NCI-H1417 treated with DMSO at 0.1 percent for 48 hours (cell line): ENCODE measurements at places on chromosomes 13 and 19.
A peak's percentile ranks its signal among the peaks of the same experiment; 100 is the strongest.

GRCh38 chr13:75839406-75839805, 203.3 kb downstream of the LMO7 start:
- no peak for DNase-seq

GRCh38 chr19:13974073-13974472, 21.8 kb downstream of the DCAF15 start:
- no peak for DNase-seq

- DNase-seq: no peak
Observed at GRCh38 chr19:2722541-2723344, 1.6 kb upstream of the DIRAS1 start.

DNA sequence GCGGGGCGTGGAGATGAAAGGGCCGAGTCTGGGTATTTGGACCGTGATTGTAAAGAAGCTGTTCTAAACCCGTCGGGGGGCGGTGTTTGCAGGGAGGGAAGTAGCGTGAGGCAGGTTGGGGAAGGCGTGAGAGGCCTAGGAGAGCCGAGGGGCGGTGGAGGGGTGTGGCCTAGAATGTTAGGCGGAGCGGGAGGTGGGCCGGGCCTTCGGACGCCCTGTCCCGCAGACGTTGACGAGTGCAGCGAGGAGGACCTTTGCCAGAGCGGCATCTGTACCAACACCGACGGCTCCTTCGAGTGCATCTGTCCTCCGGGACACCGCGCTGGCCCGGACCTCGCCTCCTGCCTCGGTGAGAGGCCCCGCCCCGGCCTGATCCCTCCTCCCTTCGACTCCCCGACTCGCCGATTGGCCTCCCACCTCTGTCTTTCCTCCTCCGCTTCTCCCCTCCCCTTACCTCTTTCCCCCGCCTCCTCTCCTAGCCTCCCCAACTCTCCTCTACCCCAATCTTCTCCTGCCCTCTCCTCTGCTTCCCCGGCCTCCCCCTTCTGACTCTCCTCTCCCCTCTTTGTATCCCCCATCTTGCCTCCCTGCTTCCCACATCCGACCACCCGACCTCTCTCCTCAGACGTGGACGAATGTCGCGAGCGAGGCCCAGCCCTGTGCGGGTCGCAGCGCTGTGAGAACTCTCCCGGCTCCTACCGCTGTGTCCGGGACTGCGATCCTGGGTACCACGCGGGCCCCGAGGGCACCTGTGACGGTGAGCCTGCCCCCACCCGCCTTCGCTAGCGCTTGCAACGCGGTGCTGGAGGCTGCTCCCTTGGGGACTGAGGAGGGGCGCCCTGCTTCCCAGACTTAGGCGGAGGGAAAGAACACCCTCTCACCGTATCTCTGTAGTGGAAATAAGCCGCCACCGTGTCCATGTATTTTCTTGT, 12.8 kb downstream of the LTBP4 start:
- no peak for DNase-seq

DNA sequence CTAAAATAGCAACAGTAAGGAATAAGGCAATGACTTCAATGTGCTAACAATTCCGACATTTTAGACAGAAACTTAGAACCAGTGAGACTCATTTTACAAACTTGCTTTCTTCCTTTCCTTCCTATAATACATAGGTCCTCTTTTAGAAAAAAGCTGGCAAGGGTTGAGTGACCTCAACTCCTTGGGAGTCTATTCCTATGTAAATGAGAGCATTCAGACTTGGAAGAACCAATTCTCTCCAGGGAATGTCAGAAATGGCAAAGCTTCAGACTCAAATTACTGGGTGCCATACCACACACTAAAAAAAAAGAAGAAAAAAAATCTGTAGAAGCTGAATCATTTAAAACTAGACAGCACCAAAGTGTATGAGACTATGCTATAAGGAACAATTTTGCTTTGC, 1328.2 kb downstream of the OLFM4 start:
- DNase-seq: no peak

- no peak for DNase-seq
Observed at GRCh38 chr19:57141699-57142098, 3.3 kb downstream of the ZIM3 start.

- DNase-seq: no peak
Observed at GRCh38 chr13:97347255-97347932, 86.6 kb upstream of the RAP2A start.

- no peak for DNase-seq
Observed at GRCh38 chr19:892243-892893, 619 bp downstream of the MED16 start.

DNA sequence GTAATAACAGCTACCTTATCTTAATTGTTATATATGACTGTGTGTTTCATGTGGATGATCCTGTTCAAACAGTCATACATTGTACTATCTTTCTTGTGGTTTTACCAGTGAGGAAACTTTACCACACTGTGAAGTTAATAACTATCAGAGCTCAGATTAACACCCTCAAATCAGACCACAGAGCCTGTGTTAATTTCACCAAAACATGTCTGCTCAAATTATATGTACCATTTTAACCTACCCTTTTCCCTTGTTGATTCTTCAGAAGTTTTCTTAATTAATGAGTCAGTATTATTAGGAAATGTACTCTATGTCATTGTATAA, 1.8 kb upstream of the ZNF331 start:
- DNase-seq: no peak

- no peak for DNase-seq
Observed at GRCh38 chr13:52955472-52955874, 73.1 kb upstream of the OLFM4 start.

GRCh38 chr19:38433268-38433733, at the start of gene RYR1:
TSS of gene RYR1 (plus strand) at chr19:38433691. CDS start at chr19:38433830, 139 bp downstream.
- DNase-seq: no peak

- no peak for DNase-seq
Observed at GRCh38 chr19:53057904-53058580, 13.5 kb downstream of the ERVV-2 start.

DNA sequence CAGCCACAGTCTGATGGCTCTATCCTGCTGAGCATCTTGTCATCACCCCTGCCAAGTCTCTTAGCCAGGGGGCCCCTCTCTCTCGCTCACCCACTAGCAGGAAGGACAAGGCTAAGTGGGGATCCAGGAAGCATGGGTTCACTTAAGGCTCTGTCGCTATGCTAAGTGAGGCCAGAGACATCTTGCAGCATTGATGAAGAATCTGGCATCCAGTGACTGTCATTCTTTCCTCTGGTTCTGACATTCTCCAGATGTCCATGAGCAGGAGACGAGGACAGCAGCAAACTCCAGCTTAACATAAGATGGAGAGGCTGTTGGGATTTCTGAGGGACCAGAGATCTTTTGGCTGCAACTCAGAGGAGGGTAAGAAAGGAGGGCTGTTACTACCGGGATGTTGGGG, 230.2 kb downstream of the TSHZ3 start:
- DNase-seq: no peak

DNA sequence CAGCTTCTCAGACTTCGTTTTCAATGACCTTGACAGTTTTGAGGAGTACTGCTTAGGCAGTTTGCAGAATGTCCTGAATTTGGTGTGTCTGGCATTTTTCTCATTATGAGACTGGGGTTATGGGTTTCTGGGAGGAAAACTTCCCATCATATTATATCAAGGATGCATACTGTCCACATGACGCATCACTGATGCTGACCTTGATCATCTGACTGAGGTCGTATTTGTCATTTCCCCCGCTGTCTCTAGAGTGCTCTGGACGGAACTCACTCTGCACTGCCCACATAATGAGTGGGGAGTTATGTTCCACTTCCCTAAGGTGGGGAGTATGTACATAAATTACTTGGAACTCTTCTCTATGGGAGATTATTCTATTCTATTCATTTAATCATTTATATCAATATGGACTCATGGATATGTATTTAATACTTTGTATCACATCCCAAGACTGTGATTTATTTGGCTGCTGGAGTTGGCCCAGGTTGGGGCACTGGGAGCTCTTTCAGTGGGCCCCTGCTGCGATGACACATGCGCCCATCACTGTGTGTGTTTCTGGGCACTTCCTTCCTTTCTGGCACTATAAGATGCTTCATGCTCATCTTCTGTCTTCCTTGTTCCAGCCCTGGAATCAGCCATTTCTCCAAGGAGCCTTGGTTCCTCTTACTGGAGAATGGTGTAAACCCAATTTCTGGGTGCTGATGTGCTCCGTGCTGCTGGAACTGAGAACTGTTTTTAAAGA, 138.6 kb downstream of the MIPEP start:
- no peak for DNase-seq

GRCh38 chr13:63291701-63292100, 1876.1 kb upstream of the PCDH20 start:
- peak; percentile 23 for DNase-seq

- no peak for DNase-seq
Observed at GRCh38 chr13:101258509-101258908, 157.8 kb downstream of the NALCN start.
